ENCODE measurements at places on chromosomes 7 and 10.

- DNase-seq: no peak
Measured at GRCh38 chr10:117365612-117366011, 9.6 kb downstream of the PDZD8 start.

DNA sequence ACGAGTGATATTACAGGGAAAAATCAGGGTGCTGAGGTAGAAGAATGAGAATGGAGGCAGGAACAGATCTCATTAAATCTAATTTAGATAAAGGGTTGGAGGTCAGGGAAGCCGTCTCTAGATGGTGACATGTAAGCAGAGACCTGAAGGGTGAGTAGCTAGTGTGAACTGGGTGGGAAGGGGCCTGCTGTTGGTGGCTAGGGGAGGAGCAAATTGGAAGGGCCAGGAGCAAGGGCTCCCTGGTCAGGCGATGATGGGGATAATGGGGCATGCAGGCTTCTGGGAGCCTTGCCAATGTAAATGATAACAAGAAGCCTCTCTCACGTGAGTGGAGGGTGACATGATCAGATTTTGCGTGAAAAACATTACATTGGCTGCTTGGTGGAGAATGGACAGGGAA is 76.3 kb downstream of the WDFY4 start:
- no peak for DNase-seq

GRCh38 chr7:41189866-41190265 is 513.0 kb downstream of the INHBA start:
- DNase-seq: peak; percentile 97

DNA sequence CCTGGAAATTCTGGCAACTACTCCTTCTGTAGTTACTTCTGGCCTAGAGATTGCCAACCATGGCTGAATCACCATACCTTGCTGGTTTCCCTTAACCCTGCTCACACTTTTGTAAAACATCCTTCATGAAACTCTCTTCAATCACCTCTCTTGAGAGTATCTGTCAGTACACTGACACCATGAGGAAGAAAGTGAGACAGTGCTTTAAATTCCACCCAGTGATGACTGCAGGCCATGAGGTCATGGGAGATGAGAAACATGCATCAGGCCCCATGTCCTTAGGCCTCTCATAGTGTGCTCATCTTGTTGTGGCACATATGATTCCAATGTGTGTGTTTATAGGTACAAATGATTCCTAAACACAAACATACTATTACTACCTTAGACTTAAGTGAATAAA is 24.6 kb upstream of the NAMPT start:
- peak; percentile 28 for DNase-seq

GRCh38 chr10:29634764-29635625 is at the start of gene SVIL:
Gene SVIL, minus strand, starts transcription at chr10:29634971. Its CDS starts 79,913 bp downstream, at chr10:29555058.
- DNase-seq: peak; percentile 83

DNA sequence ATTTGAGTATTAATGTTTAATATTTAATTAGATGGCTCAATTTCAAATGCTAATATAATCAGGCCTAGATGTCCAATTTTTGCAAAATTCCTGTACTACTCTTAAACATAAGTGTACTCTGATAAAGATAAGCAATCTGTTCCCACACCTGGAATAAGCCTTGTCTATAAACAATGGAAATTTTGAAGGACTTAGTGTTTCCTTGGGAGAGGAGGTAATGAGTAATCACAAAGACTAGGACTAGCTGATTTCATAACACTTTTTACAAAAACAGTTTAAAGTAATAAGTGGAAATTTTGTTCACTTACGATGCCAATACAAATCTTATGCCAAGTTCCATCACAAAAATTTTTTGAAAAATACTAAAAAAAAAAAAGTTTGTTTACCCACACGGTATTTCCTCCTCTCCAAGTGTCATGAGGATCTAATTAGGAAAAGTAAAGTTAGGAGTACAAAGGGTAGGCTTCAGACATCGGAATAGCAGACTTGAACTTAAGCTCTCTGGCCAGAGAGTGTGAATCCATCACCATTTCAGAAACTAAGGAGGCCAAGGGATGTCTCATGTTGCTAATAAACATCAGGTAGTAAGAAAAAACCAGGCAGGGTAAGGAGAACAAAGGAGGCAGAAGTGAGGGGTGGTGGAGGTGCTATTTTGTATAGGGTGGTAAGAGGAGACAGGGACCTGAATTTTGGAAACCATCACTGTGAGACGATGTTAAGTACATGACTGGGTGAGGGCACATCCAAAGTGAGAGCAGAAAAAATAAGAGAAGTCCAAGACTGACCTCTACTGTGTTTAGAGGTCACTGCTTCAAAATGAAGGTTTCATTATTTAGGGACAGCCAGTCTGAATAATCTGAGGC is 61.3 kb downstream of the RAPGEF5 start:
- DNase-seq: peak; percentile 6

- no peak for DNase-seq
Measured at GRCh38 chr7:157263156-157263555, 73.6 kb upstream of the DNAJB6 start.

DNA sequence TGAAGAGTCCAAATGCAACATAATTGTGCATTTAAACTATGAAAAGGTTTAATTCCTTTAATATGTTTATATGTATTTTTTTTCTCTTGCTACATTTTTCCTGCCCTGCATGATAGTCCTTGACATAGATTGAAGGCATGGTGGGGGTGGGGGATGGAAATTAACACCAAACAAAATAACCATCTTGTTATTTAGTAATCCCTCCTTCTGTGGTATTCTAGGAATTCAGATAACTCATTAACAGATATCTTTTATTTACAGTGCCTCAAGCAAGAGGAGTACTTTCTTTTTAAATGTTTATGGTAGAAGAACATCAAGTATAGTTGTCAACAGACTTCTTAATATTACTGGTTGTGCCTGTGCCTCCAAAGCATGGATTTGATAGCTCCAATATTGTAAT is 337.6 kb upstream of the SEMA3A start:
- DNase-seq: no peak

- DNase-seq: no peak
Measured at GRCh38 chr10:86308056-86308455, 58.5 kb downstream of the GRID1 start.

DNA sequence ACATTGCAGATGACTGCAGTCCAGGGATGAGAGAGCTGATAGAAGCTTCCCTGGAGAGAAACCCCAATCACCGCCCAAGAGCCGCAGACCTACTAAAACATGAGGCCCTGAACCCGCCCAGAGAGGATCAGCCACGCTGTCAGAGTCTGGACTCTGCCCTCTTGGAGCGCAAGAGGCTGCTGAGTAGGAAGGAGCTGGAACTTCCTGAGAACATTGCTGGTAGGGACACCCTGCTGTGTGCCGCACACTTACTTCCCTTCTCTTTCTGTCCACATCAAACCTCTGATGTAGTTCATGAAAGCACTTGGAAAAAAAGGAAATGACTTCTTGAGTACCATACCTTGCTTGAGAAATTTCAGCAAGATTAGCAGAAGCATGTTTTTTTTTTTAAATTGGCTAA is 25.3 kb downstream of the MAP3K8 start:
- no peak for DNase-seq

GRCh38 chr7:33581236-33581635 is 324.1 kb upstream of the BMPER start:
- no peak for DNase-seq

GRCh38 chr10:103382769-103383168 is 13.5 kb downstream of the ATP5MK start:
- no peak for DNase-seq

GRCh38 chr7:142813226-142813625 is 41.6 kb upstream of the EPHB6 start:
- DNase-seq: peak; percentile 71

GRCh38 chr10:15824498-15824897 is 35.8 kb downstream of the MINDY3 start:
- DNase-seq: peak; percentile 39

- DNase-seq: no peak
Measured at GRCh38 chr7:20393021-20393610, 62.4 kb downstream of the ITGB8 start.

DNA sequence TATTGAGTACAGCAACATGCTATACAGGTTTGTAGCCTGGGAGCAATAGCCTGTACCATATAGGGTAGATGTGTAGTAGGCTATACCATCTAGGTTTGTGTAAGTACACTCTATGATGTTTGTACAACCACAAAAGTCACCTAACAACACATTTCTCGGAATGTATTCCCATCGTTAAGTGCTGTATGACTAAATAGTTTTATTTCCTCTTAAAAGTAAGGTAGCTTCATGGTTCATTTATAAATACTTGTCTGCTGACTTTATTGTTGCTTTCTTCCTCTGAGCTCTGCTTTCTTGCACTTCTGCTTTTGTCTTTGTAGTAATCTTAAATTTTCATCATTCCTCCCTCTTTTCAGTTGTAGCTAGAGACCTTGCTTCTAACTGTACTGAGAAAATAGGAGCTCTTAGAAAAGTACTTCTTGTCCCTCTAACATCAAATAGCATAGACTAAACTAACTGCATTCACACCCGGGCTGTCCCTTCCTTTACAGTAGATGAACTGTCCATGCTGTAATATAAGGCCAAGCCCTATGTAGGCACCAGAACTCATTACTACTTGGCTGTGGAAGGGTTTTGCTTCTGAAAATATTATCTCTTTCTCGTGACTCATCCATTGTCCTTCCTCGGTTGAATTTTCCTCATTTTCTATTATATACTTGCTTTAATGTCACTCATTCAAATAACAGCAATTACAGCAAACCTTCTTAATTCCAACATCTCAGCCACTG is 55.4 kb upstream of the FAM3C start:
- DNase-seq: no peak
